ENCODE measurements at places on chromosomes 7 and 10.

- DNase-seq, result no peak
These were observed 315.0 kb downstream of the IPMK start for GRCh38 chr10:57952741-57953140.

DNA sequence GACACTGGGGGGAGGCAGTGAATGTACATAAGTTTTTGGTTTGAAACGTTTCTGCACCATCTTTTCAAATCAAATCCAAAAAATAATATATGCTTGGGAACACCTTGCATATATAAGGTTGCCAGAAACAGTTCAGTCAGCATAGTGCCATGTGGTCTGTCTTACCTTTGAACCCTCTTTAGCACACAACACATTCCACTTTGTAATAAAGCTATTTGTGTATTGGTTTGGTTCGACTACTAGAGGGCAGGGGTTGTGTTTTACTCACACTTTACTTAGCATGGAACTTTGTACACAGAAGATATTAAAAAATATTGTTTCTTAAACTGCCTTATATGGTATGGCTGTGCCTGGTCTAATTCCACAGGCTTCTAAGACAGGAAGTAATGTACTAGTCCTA is 43.2 kb downstream of the ALDH18A1 start:
- no peak for DNase-seq

GRCh38 chr7:25951414-25952260 is 200.4 kb upstream of the NFE2L3 start:
- DNase-seq, result no peak

- DNase-seq, result no peak
These were observed 141.6 kb downstream of the THSD7A start for GRCh38 chr7:11690395-11690794.

GRCh38 chr10:89516149-89516832 is 19.1 kb downstream of the SLC16A12 start:
- no peak for DNase-seq

DNA sequence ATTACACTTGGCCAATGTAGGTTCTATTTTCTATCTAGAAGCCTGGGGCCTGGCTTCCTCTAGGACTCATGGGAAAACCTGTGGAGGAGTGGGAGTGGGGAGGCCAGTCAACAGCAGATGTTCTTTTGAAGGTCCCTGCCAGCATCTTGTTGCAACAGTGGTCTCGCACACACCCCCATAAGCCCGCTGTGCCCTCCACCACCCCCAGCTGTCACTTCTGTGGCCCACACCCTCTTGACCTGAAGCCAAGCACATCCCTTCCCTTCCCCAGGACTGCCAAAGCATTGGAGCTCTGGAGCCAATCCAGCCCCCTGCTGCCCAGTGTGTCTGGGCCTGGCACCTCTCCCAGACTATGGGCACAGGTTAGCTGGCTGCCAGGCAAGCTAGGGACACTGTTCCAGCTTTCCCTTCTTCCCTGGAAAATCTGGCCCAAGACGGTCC is 1.9 kb upstream of the STX1A start:
- no peak for DNase-seq

GRCh38 chr7:113094517-113095249 is 8.1 kb upstream of the GPR85 start:
- no peak for DNase-seq

DNA sequence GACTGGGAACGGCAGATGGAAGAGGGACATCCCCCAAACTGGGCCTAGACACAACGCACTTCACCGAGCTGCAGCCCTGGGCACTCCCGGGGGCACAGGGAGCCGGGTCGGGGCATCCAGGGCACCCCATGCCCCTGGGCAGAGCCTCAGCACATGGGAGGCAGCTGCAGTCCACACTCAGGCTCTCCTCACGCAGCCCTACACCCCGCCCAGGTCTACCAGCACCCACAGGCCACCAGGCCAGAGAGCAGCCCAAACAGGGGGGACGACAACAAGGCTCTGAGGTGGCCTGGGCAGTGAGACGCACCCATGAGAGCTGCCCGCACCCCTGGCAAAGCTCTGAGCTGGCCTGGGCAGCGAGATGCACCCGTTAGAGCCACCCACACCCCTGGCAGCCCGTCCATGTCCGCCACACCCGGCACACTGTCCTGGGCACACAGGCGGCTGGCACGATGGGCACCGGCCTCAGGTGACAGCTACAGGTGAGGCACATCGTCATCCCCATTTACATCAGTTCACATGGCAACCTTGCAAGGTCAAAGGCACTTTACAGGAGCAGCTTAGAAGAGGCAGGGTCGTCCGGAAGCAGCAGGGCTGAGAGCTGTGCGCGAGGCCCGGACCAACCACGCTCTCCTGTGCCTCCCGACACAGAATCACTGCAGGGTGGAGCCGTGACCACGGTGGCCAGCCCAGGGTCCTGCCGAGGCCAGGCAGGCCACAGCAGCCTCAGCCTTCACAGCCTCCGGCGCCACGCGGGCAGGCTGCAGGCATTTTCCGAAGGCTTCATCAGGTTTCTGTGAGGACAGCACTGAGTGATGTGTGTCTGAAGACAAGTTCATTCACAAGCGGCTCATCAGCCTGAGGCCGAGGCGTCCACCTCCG is 228.6 kb downstream of the MAD1L1 start:
- no peak for DNase-seq

GRCh38 chr10:23056186-23056579 is 39.2 kb upstream of the MSRB2 start:
- no peak for DNase-seq

- no peak for DNase-seq
These were observed 73.0 kb downstream of the PLXDC2 start for GRCh38 chr10:19889256-19889655.

GRCh38 chr7:28088032-28088431 is 92.6 kb downstream of the JAZF1 start:
- DNase-seq, result no peak

DNA sequence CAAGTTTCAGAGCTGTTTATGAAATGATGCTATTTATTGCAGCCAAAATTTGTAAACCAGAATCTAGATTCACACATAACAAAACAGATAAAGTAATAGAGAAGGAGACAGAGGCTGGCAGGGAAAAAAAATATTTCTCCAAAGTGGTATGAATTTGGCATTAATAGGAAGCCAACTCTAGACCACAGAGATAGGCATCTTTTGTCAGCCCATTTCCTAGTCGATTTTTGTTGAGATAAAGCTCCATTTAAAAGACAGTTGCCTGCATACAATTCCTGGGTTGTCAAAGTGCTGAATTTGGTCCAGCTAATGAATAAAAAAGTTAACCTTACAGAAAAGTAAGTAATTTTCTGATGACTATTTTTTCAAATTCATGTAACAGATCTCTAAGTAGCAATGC is 219.3 kb downstream of the ELMO1 start:
- DNase-seq, result no peak

DNA sequence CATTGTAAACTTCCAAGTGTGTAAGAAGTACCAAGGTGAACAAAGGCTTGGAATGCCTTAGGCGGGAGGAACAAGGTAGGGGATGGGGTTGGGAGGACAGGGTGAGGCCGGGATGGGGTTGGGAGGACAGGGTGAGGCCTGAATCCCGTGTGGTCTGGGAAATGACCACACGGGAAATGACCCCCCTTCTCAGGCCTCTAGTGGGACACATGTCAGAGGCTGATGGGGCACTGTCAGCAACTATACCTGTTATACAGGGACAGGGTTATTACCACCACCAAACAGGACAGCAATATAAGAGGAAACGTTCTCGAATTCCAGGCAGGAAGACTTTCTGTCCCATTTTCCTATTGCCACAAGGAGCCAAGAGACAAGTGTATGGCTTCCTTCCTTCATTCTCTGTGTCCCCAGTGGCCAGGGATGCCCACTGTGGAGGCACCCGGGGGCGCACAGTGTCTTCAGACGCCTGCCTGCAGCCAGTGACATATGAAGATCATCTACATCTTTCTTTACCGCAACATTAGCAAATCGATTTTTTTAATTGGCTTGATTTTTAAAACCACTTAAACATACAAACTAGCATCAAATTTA is 1.3 kb downstream of the MKI67 start:
- DNase-seq, result no peak

- no peak for DNase-seq
These were observed 274.9 kb upstream of the PLXDC2 start for GRCh38 chr10:19541299-19541698.

GRCh38 chr10:16779384-16779915 is 37.8 kb downstream of the RSU1 start:
- DNase-seq, result no peak

DNA sequence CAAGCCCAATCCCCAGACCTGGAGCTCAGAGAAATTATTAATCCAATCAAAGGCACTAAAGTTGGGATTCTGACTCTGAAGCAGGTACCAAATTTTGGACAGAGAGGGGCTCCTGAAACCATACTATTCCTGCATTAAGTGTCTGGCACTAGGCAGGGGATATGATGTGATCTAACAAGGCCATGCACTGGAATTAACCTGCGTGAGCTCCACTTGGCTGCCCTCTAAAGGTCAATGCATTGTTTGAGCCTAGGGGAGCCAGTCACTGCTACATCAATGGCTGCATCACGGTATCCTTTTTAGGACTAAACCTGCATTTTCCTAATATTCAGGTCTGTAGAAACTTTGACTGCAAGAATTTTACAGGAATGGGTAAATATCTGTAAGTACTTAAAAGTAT is 42.1 kb downstream of the ST8SIA6 start:
- DNase-seq, result no peak

DNA sequence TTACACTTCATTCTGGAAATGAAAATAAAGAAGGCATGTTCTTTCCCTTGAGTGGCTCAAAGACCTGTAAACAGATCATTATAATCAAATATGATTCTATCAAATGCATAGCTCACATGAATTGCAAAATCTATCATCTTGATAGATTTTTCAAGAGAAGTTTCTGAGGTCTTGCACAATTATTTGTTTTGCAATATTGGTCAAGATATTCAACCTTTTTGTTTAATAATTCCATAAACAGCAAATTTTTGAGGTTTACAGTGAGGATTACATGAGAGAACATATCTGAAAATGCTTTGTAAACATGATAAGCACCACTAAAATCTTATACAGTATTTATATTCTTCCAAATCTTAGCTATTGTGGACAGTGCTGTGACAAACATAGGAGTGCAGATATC is 160.8 kb downstream of the HDAC9 start:
- no peak for DNase-seq

GRCh38 chr7:70615066-70615606 is 516.8 kb upstream of the GALNT17 start:
- no peak for DNase-seq

DNA sequence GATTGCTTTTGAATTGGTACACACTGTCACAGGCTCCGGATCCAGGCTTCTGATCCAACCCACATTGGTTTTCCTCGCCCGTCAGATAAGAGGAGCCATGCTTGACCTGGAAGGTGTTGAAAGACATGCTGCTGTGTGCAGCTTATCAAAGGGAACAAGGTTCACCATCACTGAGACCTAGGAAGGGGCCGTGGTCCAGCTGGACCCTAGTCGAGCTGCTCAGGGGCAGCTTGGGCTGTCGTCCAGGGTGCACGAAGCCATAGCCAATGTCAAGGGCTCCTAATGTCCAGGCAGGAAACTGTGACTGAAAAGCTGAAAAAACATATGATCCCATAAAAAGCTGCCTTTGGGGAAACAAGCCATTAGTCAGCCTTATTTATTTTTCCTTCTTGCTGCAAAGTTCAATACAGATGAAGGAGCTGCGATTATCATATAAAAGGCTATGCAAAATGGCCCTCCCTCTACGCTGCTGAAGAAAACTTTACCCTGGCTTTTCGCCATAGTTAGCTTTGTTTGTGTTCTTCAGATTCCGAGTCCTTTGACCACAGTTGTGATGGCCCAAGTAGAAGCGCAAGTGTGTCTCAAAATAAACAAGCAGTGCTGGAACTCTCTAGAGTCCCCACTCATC is 118.0 kb downstream of the CREB5 start:
- DNase-seq, result peak; percentile 69

- DNase-seq, result no peak
These were observed 85.5 kb upstream of the SLC25A13 start for GRCh38 chr7:96407427-96407826.

- DNase-seq, result no peak
These were observed 37.0 kb upstream of the TES start for GRCh38 chr7:116173051-116174028.

DNA sequence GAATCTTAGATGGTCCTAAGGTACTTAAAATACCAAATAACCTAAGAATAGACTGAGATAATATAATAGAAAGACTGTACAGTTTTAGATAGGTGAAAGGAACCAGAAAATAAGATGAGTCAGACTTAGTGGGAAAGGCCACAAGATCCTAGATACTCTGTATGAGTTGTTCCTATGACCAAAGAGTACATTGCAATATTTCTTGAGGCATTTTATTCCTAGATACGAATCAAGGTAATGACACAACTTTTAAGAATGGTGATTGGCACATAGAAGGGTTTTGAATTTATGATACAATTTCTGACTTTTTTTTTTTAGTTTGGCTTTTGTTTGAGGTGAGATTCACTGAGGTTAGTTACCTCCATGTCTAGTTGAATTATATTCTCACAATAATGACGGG is 30.2 kb downstream of the MGAM start:
- no peak for DNase-seq

DNA sequence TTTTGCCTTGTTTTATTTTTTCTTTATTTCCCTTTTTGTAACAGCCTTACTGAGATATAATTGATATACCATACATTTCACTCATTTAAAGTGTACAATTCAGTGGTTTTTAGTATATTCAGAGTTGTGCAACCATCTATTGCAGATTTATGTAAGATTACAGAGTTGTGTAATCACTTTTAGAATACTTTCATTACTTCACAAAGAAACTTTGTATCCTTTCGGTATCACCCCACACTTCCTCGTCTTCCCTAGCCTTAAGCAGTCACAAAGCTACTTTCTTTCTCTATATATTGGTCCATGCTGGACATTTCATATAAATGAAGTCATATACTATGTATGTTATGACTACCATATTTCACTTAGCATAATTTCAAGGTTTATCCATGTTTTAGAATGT is 74.6 kb downstream of the ATRNL1 start:
- no peak for DNase-seq

- DNase-seq, result no peak
These were observed 159.3 kb downstream of the LCOR start for GRCh38 chr10:96991313-96991841.

DNA sequence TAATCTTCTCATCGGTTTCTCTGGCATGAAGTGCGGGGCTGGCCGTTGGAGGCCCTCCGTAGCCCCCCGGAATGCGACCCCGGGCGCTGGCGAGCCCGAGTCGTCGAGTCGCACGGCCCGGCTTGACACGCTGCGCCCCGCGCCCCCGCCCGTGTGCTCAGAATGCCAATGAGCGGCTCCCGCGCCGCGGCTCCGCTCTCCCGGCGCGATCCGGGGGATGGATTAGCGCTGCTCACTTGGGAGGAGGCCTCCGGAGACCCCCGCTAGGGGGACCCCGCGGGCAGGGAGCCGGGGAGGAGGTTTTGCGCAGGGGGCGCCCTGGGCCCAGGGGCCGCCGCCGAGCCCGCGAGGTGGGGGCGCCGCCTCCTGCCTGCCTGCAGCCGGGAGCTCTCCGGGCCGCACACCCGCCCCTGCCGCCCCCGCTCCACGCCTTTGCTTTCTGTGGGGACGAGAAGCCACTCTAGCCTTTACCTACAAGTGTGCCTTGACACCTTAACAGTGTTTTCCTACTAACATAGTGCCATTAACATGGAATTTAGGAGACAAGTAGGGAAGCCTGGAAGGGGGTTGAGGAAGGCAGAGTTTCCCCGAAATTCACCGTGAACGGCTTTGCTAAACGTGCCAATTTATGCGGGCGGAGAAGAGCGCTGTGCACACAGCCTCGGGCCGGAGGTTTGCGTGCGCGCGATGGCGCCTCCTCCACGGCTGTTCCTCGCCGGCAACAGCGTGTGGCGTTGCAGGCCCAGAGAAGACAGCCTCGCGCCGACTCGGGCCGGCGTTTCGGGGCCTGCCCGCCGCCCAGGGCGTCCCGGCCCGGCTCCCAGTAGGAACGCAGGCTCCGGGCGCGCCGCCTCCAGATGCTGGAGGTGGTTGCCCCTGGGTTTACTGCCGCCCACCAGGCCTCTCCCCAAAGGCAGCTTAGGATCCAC is 7.1 kb downstream of the SHH start:
- DNase-seq, result no peak
